ENCODE measurements at places on chromosomes 12 and 14.

GRCh38 chr12:4960547-4960946, 50.8 kb downstream of the KCNA1 start:
- no peak for DNase-seq

DNA sequence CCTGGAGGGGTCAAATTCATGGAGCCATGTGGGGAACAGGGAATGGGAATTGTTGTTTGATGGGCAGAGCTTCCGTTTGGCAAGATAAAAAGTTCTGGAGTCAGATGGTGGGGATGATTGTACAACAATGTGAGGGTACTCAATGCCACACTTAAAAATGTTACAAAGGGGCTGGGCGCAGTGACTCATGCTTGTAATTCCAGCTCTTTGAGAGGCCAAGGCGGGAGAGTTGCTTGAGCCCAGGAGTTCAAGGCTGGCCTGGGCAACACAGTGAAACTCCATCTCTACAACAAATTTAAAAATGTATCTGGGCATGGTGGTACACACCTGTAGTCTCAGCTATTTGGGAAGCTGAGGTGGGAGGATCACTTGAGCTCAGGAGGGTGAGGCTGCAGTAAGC, 66.0 kb upstream of the DIO3 start:
- no peak for DNase-seq

- no peak for DNase-seq
Measured at GRCh38 chr12:9730011-9730410, 2.9 kb downstream of the CLECL1 start.

DNA sequence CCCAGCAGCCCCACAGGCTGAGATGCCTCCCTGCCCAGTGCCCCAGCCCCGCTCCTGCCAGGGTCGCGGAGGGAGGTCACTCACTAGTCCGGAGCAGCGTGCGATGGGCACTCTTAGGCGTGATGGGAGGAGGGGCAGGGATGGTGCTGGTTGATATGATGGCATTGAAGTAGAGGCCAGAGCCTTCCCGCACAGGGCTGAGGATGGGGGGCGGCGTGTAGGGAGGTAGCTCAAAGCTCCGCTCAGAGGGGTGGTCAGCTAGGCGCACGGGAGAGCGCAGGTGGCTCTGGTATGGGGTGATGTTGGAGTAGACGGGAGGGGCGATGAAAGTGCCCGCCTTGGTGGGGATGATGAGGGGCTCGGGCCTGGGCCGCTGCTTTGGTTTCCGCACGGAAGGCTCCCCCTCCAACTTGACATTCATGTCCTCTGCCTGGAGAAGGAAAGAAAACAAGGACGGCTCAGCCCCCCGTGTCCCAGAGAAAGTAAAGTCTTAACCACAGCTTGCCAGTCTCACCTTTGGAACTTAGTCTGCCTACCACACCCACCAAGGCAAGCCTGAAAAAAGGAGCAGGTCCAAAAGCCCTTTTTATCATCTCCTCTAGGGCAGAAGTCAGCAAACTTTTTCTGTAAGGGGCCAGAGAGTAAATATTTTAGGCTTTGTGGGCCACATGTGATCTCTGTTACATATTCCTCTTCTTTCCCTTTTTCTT, 15.5 kb upstream of the PNMA1 start:
- peak; percentile 18 for DNase-seq

GRCh38 chr14:57085043-57085442, 183.7 kb downstream of the EXOC5 start:
- no peak for DNase-seq

Data from activated T-cell treated with anti-CD3 and anti-CD28 coated beads, Interleukin-2, amount 50 U/mL, for 48 hours (primary cell).